ENCODE measurements at places on chromosomes 5 and 9.

- no peak for DNase-seq
Observed at GRCh38 chr5:156522651-156523529, 195.9 kb downstream of the SGCD start.

- no peak for DNase-seq
Observed at GRCh38 chr5:133026664-133027153, 360 bp upstream of the ZCCHC10 start.

GRCh38 chr5:4630031-4630430 is 510.1 kb upstream of the ADAMTS16 start:
- DNase-seq = no peak

DNA sequence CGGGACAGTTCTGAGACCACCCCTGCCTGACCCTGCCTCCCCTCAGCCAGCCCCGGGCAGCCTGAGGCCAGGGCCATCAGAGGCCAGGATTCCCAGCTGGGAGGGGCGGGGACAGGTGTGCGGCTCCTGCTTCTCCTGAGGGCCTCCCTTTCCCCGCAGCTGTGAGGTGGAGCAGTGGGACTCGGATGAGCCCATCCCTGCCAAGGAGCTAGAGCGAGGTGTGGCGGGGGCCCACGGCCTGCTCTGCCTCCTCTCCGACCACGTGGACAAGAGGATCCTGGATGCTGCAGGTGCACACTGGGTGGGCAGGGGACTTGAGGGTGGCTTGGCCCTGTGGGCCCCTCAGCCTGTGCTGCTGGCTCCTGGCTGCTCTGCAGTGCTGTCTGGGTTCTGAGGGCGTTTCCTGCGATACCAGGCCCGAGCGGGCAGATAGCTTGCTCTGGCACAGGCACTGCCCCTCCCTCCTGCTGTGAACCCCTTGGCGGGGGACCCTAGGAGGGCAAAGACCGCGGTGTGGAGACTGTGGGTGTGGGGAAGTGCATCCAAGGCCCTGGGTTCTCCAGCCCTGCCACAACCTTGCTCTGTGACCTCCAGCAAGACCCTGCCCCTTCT is 2.3 kb downstream of the GRHPR start:
- DNase-seq = no peak

- no peak for DNase-seq
Observed at GRCh38 chr9:114836769-114837168, 30.9 kb upstream of the TNFSF15 start.

DNA sequence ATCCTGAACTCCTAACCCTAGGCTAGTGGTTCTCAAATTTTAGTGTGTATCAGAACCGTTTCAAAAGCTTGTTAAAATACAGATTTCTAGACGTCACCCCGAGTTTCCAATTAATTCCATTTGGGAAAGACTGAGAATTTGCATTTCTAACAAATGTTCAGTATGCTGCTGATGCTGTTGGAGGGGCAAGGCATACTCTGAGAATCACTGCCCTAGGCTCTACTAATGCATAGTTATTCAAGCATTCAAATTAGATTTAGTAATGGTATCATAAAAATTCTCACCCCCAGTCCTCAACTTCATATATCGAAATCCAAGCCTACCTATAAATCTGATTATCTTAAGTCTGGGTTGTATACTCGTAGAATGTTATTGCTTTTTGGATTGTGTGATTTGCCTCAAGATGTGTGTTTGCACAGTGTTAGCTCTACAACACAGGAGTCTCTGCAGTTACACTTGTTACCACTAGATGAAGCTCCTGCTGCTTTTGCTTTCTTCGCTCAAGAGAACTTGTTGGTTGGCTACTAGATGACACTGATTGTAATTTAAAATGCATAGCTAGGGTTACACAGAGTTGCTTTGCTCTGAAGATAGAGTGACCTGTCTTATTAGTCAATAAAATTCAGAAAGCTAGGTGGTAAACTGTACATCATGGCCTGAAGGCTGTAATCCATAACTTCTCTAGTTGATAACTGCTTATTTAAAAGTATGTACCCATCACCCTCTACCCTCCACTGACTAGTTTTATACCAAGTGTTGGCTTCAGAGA is 7.5 kb upstream of the ERAP2 start:
- no peak for DNase-seq

GRCh38 chr5:8057769-8058168 is 188.8 kb downstream of the MTRR start:
- DNase-seq = no peak

Data from kidney epithelial cell (primary cell).